ENCODE measurements at places on chromosomes 2 and 18. TPM values are rescaled to one million over a fixed set of nuclear protein-coding genes. Genes with fewer than 3 reads are reported as not detected.

The HOXD13 gene
- total RNA-seq, result not detected

The SOX11 gene
- not detected for total RNA-seq

The KATNAL2 gene
- total RNA-seq, result 1.7 TPM

The TNS1 gene
- 0.60 TPM for total RNA-seq

The FBLN7 gene
- total RNA-seq, result 20.5 TPM
